Stimulated activated CD4-positive, alpha-beta T cell treated with anti-CD3 and anti-CD28 coated beads, TNF-alpha, amount 100 ng/mL, for 24 hours (primary cell): ENCODE measurements at places on chromosomes 5 and 9.

GRCh38 chr5:180040287-180041214, 31.0 kb downstream of the RNF130 start:
- DNase-seq, result no peak

DNA sequence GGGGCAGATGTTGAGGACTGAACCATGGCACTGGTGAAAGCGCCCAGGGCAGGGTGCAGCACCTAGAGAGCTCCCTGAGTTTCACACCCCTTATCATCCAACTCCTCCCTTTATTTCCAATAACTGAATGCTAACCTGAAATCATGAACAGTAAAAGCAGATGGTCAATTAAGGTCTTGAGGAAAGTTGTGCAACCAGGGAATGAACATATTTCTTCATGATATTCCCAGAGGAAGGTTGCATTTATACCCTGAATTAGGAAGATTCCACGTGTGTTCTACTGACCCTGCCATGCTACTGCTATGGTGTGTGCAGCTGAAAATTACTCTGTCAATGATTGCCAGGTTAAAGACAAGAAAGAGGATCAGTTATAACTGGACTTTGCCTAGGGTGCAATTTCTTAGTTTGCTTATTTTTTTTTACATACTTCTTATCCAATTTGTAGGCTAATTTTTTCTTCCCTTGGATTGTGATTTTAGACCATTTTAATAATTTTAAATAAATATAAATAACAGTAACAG, 319.8 kb downstream of the SEMA5A start:
- no peak for DNase-seq

DNA sequence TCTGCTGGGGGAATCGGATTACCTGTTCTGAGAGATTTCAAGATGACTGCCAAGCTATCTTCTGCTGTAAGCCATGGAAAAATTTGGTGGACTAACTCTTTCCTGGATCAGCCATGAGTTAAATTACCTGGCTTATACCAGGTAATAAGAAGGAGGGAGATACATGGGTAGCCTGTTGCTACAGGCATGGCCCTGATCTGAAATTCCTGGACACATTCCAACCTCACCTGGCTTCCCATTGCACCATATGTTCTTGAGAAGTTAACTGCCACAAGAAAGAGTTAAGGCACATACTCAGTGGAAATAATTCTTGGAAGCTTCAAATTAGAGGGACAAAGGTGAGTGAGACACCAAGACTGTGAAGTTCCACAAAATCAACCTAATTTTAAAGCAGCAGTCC, 371.3 kb downstream of the ACTL7B start:
- DNase-seq, result no peak

GRCh38 chr5:121024416-121025311, 560.6 kb downstream of the PRR16 start:
- DNase-seq, result no peak

DNA sequence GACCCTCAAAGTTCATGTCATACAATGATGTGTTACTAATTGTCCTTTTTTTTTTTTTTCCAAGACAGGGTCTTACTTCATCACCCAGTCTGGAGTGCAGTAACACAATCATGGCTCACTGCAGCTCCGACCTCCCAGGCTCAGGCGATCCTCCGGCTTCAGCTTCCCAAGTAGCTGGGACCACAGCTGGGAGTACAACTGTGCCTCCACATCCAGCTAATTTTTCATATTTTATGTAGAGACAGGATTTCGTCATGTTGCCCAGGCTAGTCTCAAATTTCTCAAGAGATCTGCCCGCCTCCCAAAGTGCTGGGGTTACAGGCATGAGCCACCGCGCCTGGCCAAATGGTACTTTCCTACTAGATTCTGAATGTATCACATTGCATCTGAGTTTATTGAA, 49.4 kb upstream of the EBF1 start:
- no peak for DNase-seq

DNA sequence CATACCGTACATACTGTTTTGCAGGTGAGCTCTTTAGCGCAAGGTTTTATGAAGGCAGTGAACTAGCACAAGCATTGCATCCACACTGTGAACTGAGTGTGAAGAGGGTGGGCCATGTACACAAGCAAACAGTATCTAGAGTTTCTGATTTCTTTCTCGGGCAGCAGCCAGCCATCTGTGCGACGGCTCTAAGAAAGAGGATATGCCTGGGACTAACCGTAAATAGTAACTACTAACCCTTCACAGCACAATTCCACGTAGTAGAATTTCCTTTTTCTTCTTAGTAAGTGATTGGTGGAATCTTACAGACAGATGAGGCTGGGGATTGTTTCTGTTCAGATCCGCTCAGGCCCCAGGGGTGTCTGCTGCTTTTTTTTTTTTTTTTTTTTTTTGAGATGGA, 89.0 kb downstream of the DRD1 start:
- no peak for DNase-seq

DNA sequence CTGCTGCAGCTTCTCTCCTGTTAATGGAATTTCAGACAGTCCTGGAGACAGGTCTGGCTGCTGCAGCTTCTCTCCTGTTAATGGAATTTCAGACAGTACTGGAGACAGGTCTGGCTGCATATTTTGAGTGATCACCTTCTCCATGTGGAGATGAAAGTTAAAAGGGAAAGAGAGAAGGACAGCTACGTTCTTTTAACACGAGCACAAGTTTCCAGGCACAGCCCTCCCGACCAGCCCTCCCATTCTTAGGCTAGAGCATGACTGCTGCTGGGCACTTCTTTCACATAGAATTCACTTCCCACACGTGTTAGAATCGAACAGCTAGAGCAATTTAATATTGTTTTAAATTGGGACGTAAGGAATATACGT, 133.3 kb upstream of the DMRT1 start:
- DNase-seq, result no peak

DNA sequence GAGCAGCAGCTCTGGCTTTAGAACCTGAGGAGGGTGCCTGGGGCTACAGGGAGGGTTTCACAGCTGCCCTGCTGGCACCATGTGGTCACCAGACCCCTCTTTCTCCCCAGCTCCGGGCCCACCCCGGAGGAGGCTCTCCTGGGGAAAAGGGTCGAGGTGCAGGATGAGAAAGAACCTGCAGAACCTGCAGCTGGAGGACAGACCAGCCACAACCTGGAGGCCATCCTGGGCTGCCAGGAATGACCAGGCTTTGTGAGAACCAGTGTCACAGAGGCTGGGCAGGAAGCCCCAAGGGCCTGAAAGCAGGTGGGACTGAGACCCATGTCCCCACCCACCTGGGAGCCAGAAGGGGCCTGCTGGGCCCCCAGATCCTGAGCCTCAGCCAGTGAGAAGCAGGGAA, 23.0 kb downstream of the SEMA4D start:
- no peak for DNase-seq

- no peak for DNase-seq
These were observed 128.6 kb downstream of the ASTN2 start for GRCh38 chr9:117286245-117286644.

GRCh38 chr9:33022755-33023154, 2.3 kb upstream of the DNAJA1 start:
- no peak for DNase-seq

DNA sequence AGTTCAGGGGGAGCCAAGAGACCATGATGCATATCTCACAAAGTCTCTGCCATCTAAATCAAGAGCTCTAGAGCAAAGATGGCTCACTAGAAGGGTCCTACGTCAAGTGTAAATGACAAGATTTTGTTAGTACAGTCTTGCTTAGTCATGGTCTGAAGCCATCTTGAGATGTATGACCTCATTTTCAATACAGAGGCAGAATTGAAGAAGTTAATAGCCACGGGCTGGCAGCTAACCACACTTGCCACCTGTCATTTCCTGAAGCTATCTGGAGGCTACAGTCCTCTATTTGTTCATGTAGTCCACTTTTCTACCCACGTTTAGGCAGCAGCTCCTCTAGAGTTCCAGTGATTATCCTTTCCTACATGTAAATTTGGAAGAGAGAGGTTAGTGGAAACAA, 231.7 kb upstream of the CDH12 start:
- DNase-seq, result no peak

- DNase-seq, result no peak
These were observed 89.7 kb upstream of the SAP30L start for GRCh38 chr5:154356020-154356655.

DNA sequence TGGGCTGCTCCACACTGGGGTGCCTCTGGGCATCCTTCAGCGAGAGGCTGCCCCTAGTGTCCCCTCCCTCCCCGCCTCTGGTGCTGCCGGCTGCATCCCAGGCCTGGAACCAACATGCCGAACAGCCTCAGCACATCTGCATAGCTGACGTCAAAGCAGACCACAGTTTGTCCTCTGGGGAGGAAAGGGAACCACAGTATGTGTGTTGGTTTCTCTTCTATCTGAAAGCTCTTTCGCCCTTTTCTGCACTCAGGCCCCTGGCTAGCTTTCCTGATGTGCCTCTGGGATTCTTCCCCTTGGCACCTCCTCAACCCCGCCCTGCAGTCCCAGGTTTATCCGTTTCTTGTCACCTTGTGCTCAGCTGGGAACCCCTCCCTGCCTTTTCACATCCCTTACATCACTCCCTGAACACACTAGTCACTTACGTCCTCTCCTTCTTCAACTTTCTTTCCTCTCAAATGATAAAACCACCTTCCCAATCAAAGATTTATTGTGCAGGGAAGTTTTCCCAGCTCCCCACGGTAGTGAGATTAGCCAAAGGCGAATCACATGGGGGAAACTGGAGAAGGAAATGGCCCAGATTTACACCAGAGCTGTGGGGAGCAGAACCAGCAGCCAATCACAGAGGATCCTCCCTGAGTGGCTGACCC, 35.5 kb upstream of the B4GALT1 start:
- no peak for DNase-seq

DNA sequence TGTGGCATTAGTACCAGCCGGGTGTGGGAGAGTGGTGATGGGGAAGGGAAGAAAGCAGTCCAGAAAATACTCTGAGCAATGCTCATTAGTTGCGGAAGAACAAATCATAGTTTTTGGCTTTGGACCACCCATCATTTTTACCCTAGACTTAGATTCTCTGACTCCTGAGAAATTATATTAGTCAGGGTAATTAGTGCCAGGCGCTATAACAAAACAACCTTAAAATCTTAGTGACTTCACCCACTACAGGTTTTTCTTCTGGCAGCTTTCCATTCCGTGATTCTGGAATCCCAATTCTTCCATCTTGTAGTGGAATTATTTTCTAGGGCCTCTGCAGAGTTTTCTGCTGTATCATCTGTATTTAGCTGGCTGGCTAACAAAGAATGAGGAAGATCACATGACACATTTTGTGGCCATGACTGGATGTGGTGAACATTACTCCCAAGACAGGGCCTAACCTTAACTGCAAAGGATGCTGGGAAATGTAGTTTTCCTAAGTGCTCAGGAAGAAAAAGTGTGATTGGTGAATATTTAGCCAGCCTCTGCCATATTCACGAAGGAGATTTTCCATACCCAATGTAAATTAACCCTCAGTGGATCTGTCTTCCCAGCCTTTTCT, 373.0 kb upstream of the MEF2C start:
- no peak for DNase-seq

GRCh38 chr5:30808996-30809395, 384.5 kb upstream of the CDH6 start:
- DNase-seq, result no peak

- DNase-seq, result no peak
These were observed 66.9 kb upstream of the GLIS3 start for GRCh38 chr9:4366591-4367330.

DNA sequence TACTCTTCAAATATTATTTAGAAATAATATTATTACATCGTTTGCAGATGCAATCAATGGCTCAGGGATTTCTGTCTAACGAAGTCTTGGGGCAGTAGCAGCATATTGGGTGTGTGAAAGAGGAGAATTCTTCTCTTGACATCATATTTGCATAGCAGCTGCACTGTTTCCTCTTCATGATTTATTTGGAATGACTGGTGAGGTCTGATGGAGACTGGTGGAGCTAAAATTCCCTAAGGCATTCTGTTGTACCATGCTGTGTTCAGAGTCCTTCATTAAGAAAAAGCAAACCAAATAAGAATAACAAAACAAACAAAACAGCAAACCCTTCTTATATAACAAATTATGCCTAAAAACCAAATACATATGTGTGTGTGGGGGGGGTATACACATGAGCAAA, 177.6 kb downstream of the DIRAS2 start:
- DNase-seq, result no peak

GRCh38 chr5:34699155-34700077, 43.3 kb downstream of the RAI14 start:
- no peak for DNase-seq

- no peak for DNase-seq
These were observed 25.8 kb downstream of the WNT8A start for GRCh38 chr5:138109463-138110265.

DNA sequence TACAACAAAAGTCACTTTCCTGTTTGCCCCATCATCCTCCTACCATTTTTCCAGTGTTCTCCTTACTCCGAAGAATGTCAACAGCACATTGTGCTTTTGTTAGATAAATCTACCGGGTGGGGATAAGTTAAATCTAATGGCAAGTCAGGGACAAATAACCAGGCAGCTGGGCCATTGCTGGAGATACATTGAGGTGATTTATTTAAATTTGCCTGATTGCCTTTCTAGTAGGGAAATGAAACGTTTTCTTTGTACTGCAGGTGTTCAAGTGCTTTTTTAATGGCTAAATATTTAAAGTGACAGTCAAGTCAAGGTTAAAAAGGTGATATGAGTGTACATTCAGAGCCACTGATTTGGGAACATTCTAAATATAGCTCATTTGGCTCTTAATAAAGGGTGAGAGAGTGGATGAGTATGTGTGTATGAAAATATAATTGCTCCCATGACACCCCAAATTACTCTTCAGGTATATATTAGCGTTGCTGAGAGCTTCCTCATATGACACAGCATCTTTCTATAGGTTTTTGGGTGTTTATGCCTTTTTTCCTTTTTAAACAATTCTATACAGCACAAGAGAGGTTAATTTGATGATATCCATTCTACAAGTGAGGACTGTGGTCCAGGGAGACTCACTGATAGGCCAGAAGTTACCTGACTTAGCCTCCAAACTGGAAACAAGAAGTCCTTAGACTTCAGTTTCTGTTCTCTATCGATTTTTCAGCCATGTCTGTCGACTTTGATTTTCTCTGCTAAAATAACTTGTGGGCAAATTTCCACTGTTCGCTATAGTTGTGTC, 51.9 kb downstream of the DMRT2 start:
- no peak for DNase-seq

DNA sequence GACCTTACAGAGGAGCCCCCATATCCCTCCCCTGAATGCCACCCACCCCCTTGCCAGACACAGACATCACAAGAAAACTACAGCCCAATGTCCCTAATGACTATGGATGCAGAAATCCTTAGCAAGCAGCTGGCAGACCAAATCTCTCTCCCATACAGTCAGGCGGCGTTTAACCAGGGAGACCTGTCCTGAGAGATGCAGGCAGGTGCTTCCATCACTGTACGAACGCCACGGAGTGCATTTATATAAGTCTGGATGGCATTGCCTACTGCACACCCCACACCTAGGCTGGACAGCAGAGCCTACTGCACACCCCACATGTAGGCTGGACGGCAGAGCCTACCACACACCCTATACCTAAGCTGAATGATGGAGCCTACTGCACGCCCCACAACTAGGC, 34.4 kb upstream of the SARDH start:
- no peak for DNase-seq

DNA sequence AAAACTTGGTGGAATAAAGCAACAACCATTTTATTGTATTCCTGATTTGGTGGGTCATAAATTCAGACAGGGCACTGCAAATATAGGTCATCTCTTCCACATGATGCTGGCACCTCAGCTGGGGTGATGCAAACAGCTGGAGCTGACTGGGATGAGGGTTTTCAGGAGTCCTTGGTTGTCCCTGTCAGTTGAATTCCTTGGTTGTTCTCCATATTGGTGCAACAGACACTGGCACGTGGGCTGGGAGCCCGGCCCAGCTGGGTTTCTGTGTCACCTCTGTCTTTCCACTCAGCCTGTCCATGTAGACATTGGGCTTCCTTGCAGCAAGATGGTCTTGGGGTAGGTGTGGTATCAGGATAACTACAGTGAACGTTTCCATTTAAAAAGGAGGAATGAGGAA, 518.0 kb upstream of the MEF2C start:
- DNase-seq, result no peak
